Activated B cell treated with CpG ODN at 0.5 μM for 24 hours (primary cell): ENCODE measurements at places on chromosomes 6 and 20.

DNA sequence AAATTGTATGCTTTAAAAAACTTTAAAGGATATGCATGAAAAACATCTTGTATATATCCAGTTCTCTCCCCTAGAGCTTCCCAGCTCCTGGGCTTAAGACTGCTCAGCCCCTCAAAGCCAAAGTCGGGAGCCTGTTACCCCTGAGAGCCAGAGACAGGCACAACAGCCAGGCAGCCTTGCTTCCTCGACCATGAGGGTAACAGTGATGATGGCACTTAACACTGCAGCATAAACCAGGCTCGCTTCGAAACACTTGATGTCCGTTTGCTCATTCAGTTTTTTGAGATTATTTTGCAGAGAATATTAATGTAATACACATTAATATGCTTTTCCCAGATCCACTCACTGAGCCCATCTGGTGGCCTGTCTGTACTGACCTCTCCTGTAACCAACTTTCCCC, 47.2 kb downstream of the RPP40 start:
- H3K4me1 ChIP-seq: no peaks in the 10 kb centered on the region
- DNase-seq: no peak
- H3K27me3 ChIP-seq: no peaks in the 10 kb centered on the region
- H3K4me3 ChIP-seq: no peak overlapping the region
- peaks cover 42% of the 10 kb centered on the region for H3K36me3 ChIP-seq
- no peak overlapping the region for H3K27ac ChIP-seq

DNA sequence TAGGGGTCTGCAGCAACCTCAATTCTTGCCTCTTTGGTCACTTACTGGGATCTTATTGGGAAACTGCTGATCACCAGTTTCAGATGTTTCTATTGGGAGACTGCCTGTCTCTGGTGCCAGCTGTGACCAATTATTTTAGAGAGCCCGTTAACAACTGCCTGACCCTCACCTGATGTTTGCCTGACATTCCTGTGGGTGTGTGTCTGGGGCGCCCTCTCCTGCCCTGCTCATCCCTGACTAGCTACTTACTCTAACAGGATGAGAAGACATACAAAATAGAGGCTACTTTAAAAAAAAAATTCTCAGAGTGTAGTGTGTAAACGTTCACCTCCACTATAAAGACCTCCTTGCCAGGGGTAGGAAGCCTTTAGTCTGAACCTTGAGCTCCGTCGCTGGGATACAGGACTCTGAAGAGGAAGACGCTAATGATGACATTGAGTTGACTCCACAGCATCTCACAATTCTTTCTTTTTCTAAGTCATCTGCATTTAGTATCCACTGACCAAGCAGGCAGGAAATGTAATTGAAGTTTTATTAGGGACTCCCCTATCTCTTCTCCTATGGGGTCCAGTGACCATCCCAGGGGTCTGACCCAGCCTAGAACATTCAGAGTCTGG, 54.6 kb upstream of the DDR1 start:
- H3K4me3 ChIP-seq: no peak overlapping the region
- peaks cover 26% of the 10 kb centered on the region for H3K4me1 ChIP-seq
- H3K27ac ChIP-seq: no peak overlapping the region
- peaks cover 5% of the 10 kb centered on the region for H3K27me3 ChIP-seq

DNA sequence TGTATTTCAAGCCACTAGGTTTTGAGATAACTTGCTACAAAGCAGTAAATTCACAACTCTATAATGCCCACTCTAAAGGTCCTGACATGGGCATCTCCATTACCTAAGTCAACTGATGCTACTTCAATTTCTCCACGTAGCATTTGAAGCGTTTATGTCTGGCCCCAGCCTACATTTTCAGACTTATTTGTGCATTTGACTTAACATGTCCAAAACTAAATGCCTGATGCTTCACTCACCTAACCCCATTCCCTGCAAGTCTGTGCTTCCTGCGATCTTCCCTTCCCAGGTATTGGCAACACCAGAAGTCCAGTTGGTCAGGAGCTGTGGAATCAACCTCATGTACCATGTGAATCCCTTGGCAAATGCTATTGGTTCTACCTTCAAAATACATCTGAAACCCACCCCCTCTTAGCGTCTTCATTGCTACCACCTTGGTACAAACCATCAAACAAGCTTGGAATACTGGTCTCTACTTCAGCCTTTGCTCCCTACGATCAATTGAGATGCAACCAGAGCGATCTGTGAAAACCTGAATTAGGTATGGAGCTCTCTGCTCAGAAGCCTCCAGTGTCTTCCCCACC, 12.8 kb upstream of the ZNFX1 start:
- H3K36me3 ChIP-seq: peaks cover 93% of the 10 kb centered on the region
- no peak overlapping the region for H3K27ac ChIP-seq
- peaks cover 37% of the 10 kb centered on the region for H3K4me1 ChIP-seq
- DNase-seq: no peak

DNA sequence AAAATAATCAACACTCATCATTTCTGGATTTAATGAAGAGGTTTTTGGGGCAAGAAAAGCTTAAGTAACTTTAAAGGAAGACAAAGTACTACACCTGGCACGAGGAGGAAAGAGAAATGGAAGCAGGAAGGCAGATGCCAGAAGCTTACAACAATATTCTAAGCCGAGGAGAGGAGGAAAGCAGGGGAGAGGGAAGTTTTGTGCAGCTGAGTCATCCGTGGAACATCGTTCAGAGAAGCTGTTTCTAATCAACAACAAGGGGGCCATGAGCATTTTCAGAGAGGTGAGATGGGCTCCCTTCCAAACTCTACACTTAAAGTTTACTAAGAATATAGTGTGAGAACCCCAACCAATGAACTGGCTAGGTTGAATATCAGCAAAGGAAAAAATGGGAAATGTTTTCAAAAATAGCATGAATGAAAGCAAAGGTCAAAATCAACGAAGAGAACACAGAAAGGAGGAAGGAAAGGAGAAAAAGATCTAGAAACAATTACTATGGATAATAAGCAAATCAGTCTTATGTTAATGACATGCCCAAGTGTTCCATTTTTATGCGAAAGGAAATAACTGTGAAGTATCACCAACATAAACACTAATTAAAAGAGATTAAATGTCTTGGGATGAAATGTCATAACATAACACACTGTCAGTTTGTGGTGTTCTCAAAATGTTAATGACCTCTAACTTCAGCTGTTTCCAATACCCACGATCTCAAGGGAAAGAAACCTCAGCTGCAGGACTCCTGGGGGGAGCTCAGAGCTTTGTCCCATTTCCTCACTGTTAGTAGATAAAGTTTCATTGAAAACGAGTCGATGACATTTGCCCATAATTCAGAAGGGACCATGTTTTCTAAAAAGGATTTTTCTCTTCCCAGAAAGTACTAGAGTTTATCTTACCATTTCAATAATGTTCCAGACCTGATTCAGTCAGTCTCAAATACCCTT, 203.4 kb upstream of the STXBP5 start:
- H3K27ac ChIP-seq: no peak overlapping the region
- H3K27me3 ChIP-seq: no peaks in the 10 kb centered on the region
- H3K4me3 ChIP-seq: no peak overlapping the region
- H3K4me1 ChIP-seq: no peaks in the 10 kb centered on the region
- DNase-seq: no peak

GRCh38 chr20:8721098-8721497, 347.8 kb upstream of the PLCB4 start:
- H3K27me3 ChIP-seq: no peaks in the 10 kb centered on the region
- no peaks in the 10 kb centered on the region for H3K36me3 ChIP-seq
- H3K4me1 ChIP-seq: no peaks in the 10 kb centered on the region
- H3K4me3 ChIP-seq: no peak overlapping the region

GRCh38 chr6:3190056-3190455, 32.7 kb upstream of the TUBB2A start:
- no peak overlapping the region for H3K27ac ChIP-seq
- H3K4me3 ChIP-seq: no peak overlapping the region
- H3K4me1 ChIP-seq: no peaks in the 10 kb centered on the region

GRCh38 chr6:111417946-111418345, 65.1 kb downstream of the REV3L start:
- no peak overlapping the region for H3K27ac ChIP-seq
- peaks cover 4% of the 10 kb centered on the region for H3K4me1 ChIP-seq
- H3K4me3 ChIP-seq: no peak overlapping the region
- no peak for DNase-seq
- H3K36me3 ChIP-seq: peaks cover 5% of the 10 kb centered on the region

DNA sequence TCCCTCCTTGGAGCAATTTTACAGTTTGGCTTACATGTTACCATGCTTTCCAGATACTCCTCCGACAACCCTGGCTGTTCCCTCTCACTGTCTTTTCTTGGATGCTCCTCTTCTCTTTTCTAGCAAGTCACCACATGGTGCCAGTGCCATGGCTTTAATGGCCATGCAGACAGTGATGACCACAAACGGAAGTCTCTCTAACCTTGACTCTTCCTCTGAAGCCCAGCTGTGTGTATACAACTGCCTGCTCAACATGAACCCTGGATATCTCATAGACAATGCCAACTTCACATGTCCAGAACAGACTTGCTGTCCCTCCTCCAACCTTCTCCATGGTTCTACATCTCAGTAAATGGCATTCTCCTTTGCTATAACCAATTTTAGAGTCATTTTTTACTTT, 49.8 kb upstream of the NEDD9 start:
- H3K36me3 ChIP-seq: peaks cover 45% of the 10 kb centered on the region
- H3K4me3 ChIP-seq: no peak overlapping the region
- DNase-seq: no peak
- no peak overlapping the region for H3K27ac ChIP-seq

- DNase-seq: no peak
- H3K27ac ChIP-seq: no peak overlapping the region
- peaks cover 5% of the 10 kb centered on the region for H3K36me3 ChIP-seq
- no peak overlapping the region for H3K4me3 ChIP-seq
- H3K4me1 ChIP-seq: no peaks in the 10 kb centered on the region
Measured at GRCh38 chr20:10590950-10591671, 82.7 kb downstream of the JAG1 start.

GRCh38 chr20:3101737-3102574, 17.4 kb upstream of the AVP start:
- no peak overlapping the region for H3K27ac ChIP-seq
- H3K4me1 ChIP-seq: peaks cover 11% of the 10 kb centered on the region
- H3K27me3 ChIP-seq: peaks cover 5% of the 10 kb centered on the region
- H3K4me3 ChIP-seq: no peak overlapping the region
- peaks cover under 1% of the 10 kb centered on the region for H3K36me3 ChIP-seq

DNA sequence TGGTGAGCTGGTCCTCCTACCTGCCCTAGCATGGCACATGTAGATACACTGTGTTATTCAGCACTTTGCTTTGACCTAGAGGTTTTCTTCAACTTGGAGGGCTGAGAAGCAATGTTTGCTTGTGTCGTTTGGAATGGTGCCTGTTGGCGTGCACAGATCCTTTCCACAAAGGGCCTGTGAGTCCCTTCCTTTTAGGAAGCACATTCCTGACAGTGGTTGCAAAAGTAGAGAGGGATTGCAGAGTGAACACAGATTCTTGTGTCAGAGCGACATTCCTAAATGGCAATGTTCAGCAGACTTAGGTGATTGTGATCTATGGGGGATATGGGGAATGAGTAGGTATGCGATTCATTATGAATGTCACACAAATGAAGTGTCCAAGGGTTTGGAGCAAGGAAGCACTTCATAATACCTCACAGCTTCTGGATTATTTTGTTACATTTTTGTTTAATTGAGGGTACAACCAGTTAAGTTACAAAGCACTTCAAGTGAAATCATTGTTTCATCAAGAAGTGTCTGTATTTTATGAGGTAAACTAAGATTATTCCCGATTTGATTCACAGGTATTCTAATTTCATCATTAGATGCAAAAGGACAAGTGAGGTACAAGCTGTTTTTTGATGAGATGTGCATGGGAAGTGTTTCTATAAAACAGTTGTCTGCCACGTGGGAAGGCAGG, 713 bp upstream of the RNF144B start:
- peaks cover 49% of the 10 kb centered on the region for H3K4me1 ChIP-seq
- peaks cover 9% of the 10 kb centered on the region for H3K36me3 ChIP-seq
- H3K4me3 ChIP-seq: peak overlapping the region; percentile 95
- peak overlapping the region; percentile 80 for H3K27ac ChIP-seq
- H3K27me3 ChIP-seq: no peaks in the 10 kb centered on the region
- no peak for DNase-seq
